ENCODE measurements at places on chromosomes 5 and 9.

DNA sequence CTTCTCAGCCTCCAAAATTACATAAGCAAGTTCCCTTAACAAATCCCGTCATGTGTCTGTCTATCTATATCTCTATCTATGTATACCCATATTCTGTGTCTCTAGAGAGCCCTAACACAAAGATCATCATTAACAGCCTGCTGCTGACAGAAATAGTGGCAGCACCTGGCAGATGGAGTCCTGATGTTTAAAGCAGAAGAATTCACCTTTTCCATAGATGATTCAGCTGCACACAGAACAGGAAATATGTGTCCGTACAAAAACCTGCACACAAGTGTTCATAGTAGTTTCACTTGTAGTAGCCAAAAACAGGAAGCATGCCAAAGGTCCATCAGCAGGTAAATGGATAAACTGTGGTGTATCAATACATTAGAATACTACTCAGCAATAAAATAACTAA is 45.0 kb upstream of the ACO1 start:
- no peak for DNase-seq

DNA sequence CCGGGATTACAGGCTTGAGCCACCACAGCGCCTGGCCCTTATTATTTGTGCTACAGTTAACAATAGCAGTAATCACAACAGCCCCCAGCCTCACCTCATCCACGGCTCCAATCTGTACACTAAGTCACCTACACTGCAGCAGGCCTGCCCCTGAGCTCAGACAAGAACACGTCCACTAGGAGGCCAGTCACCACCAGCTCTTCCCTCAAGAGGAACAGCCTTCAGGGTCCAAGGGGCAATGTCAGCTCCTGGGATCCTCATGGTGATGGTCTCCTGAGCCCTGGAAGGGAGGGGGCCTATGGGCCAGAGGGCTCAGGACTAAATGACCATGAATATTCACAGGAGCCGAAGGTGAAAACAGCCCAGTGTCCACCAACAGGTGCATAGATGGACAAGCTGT is 67.7 kb downstream of the VAV2 start:
- DNase-seq: no peak

GRCh38 chr9:136036848-136037247 is 58.2 kb downstream of the NACC2 start:
- DNase-seq: no peak

- DNase-seq: no peak
These were observed 30.9 kb upstream of the CPEB4 start for GRCh38 chr5:173857234-173857633.

GRCh38 chr5:97657239-97657638 is 474.2 kb upstream of the RIOK2 start:
- no peak for DNase-seq

GRCh38 chr5:1226839-1227581 is 1.8 kb downstream of the SLC6A18 start:
- no peak for DNase-seq

GRCh38 chr9:35972093-35972492 is 14.1 kb upstream of the OR2S2 start:
- DNase-seq: peak; percentile 41

GRCh38 chr5:96660971-96661854 is 963 bp upstream of the CAST start:
- DNase-seq: peak; percentile 34

DNA sequence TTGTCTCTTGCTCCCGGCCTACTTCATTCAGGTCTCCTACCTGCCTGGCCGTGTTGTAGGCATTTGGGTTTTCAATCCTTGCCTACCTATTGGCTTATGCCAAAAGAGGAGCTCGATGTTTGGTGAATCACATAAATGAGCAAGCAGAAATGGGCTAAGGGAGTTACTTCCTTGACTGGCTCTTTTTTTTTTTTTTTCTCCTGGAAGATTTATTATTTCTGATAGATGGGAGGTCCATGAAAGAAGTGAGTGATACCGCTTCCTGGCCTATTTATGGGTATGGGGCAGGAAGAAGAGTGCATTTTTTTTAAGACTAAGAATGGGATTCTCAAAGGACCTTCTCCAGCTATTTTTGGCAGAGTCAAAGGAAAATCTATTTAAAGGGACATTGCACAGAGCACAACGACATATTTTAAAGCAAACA is 294.1 kb downstream of the ARHGAP26 start:
- no peak for DNase-seq

DNA sequence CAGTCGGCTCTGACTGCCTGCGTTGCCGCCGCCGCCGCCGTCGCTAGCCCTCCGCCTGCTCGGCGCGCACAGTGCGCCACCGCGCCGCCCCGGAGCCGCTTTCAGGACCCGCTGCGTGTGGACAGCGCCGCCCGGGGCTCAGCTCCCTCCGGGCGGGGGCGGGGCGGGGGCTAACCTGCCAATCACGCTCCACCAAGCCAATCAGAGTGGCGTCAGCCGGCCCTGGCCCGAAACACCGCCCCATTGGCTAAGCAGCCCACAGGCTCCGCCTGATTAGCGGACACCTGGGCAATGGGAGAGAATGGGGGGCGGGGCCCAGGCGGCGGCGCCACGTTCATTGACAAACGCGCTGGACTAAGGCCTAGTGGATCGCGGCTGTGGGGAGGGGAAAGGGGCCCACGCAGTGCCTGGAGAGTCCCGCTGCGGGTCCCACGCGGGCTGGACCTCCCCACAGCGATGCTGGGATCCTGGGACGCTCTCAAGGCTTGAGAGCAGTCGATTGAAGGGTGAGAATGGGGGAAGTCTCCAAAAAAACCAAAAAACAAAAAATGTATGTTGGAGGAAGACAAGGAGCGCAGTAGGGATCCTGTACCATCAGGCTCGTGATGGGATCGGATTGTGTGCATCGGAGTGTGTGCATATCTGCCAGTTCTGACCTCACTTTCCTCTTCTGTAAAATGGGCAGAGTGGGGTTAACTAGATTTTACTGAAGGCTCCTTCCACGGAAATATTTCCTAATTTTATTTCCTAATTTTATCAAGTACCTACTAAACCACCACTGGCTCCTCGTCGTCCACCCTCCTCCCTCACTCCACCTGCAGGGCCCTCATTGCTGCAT is 6.3 kb downstream of the PAX5 start:
- DNase-seq: peak; percentile 93

DNA sequence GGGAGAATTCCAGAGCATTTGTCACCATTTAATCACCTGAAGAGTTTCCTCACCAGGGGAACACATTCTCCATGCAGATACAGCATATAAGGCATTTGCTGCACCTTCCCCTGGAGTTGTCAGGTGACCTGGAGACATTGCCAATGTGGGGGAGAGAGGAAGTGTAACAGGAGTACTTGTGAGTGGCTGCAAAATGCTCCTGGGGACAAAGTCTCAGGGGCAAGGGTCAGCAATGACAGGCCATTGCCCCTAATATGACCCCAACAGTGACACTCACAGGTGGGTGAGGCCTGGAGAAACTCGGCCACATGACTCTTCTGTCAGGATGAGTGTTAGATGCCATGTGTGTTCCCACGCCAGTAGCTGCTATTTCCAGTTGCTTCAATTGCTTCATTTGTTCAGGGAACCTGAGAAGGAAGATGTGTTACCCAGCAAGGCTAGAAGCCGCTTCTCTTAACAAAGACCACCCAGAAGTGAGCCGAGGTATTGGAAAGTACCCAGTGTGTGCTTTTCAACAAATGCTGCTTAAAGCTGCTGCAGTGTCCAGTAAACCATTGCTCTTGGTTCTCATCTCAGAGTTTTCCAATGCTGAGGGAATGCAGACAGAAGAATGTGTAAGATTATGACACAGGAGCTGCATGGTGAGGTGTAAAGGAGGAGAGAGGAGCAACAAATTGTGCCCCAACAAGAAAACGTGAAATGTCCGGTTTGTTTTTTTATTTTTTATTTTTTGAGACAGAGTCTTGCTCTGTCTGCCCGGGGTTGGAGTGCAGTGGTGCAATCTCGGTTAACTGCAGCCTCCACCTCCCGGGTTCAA is 128.2 kb upstream of the SLC44A1 start:
- DNase-seq: no peak

GRCh38 chr5:116507941-116508655 is 66.5 kb downstream of the SEMA6A start:
- no peak for DNase-seq

DNA sequence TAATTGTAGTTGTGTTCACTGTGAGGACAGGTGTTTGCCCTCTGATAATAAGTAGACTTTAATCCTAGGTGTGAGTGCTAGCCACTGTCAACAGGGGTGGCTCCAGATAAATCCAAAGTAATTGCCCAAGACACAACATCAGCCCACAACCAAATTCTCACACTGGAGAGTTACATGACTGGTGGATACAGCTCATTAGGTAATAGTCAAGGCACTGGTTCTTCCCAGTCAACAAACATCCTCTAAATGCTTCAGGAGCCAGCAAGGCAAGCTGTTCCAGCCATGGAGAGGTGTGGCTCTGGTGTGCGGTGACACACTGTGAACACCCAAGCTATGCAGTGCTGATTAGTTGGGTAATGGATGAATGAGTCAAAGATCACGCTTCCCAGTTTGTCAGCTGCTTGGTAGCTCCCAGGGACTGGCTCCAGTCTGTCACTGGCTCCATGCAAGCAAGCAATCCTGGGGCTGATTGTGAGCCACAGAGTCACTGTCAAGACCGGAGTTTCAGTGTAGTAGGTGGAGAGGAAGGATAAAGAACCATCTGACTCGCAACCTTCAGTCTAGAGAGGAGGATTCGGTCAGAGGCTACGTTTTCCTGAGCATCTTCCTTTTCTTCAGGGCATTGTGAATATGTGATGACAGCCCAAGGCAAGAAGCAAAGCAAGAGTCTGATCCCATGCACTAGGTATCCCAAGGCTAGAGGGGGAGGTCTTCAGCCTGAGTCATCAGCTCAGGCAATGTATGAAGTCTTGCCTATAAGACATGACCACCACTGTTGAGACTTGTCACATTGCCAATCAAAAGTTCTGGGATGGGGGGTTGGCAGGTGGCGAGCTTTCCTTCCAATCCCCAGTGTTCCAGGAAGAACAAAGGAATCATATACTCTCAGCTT is 63.1 kb downstream of the UGCG start:
- no peak for DNase-seq

DNA sequence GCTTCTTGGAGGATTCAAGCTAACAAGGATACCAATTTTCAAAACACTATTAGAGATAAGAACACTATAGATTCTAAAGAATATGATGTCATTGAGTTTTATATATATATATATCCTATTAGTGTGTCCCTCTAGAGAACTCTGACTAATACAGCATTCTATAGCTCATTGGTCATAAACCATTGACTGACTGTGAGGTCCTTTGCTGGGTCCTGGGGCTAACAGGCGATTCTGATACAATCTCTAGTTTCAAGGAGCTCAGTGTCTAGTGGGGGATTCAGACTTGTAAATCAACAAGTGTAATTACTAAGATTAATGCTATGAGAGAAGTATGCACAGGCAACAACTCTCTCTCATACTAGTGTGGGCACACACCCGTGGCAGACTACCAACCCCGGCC is 234.5 kb downstream of the DENND1A start:
- DNase-seq: no peak

DNA sequence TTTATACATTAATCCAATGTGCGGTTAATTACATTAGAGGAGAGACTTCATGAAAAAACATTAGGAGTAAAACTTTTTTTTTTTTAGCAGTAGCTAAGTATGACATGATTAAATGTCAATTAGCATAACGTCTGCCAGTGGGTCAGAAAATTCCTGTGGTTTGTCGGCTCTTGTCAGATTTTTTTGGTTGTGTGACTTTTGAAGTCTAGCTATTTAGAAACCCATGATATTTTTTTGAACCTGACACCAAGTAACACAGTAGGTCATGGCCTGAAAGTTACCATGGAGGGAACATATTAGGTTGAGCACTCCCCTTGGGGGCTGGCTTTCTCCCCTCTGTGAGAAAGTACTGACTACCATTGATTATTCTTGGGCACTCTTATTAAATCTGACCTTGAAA is 84.8 kb upstream of the ALDH1A1 start:
- no peak for DNase-seq

DNA sequence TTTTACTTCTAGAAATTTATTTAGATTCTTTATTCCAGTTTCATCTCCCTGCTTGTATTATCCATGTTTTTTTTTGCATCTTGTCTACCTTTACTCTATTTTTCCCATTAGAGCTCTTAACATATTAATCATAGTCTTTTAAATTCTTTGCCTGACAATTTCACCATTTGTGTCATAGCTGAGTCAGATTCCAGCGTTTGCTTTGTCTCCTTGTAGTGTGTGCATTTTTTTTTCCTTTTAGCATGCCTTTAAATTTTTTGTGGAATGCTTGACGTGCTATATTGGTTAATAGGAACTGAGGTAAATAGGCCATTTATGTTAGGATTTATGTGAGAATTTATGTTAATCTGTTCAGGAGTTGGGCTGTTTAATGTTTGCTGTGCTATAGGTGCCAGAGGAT is 41.8 kb upstream of the NFIL3 start:
- DNase-seq: no peak

- no peak for DNase-seq
These were observed 48.1 kb upstream of the CLPTM1L start for GRCh38 chr5:1392801-1393565.

DNA sequence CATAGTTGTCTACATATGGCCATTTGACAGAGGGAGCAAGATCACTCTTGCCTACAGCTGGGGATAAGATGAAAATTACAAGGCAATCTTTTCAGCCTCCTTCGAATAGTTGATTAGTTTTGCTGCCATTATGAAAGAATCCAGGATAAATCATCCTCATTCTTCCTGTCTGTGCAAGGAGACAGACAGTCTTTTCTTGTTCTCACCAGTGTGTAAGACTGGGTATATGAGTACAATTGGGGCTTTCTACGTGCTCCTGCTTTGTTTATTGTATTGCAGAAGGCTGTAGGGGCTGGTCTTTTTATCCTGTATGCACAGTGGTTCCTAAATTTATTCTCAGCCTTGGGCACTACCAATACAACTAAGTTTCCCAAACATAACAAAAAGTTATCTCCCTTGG is 76.8 kb downstream of the SPEF2 start:
- no peak for DNase-seq

DNA sequence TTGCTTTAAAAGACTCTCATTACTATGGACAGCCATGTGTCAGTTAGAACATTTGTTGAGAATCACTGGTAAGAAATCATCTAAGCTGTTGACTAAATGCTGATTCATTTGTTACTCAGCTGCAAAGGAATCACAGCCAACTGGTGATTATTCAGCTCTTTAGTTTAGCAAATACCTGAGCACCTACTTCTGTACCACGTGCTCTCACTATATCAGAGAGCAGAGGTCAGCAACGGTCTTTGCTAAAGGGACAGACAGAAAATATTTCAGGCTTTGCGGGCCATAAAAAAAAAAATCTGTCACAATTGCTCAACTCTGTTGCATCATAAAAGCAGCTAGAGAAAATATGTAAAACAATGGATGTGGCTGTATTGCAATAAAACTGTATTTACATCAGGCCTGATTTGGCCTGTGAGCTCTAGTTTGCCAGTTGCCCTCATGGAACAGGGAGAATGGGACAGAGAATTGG is 377.6 kb downstream of the DNAH5 start:
- no peak for DNase-seq

GRCh38 chr5:86447362-86447761 is 170.4 kb upstream of the COX7C start:
- no peak for DNase-seq

DNA sequence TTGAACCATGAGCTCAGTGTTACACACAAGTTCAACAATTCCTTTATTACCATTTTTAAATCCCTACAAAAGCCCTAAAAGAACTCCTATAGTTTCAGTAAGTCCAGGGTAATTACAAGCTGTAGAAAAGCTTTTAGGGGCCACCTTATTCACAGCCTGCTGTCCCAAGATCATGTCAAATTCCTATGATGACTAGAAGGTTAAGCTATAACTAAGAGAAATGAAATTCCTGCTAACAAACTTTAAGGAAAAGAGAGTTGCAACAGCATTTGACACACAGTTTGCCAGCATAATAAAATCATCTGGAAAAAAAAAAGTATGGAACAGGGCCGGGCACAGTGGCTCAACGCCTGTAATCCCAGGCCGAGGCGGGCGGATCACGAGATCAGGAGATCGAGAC is 31.5 kb downstream of the TMEM245 start:
- DNase-seq: no peak
